Spinal cord (tissue), 10 donors: ENCODE measurements at places on chromosomes 7 and 10. TPM values are rescaled to one million over a fixed set of nuclear protein-coding genes. Genes with fewer than 3 reads are reported as not detected.

Gene CCL24
- total RNA-seq, result not detected

Gene GNAT3
- not detected for total RNA-seq

Gene IGF2BP3
- total RNA-seq, result 31.1 TPM

Gene AGR2
- total RNA-seq, result 3.0 TPM

Gene PPP3CB
- 180 TPM for total RNA-seq

Gene ZNF467
- 4.1 TPM for total RNA-seq

Gene MARVELD1
- total RNA-seq, result 11.7 TPM

Gene MKLN1
- total RNA-seq, result 69.4 TPM
